ENCODE measurements at places on chromosomes 4 and X.

GRCh38 chr4:81257816-81258215 is 42.8 kb upstream of the PRKG2 start:
- DNase-seq: no peak

- DNase-seq: no peak
Observed at GRCh38 chr4:181860157-181860556, 383.0 kb upstream of the TENM3 start.

DNA sequence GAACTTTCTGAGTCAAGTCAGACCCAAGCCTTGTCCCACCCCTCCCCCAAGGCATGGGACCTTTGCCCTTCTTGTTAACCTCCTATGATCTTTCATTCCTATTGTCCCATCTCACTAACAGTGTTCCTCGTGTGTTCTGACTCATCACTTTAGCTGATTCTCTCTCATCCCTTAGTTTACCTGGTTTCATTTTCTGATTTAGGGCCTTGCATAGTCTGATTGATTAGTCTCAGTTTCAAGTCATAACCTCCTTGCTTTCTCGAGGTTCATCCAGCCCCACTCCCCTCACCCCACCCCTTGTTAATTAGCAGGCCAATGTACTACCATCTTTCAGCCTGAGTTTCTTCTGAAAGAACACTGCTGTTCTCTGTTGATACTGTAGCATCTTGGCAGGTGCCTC is 517.4 kb downstream of the RPA4 start:
- DNase-seq: no peak

- DNase-seq: no peak
Observed at GRCh38 chr4:137283737-137284136, 248.6 kb downstream of the PCDH18 start.

- DNase-seq: no peak
Observed at GRCh38 chr4:17055788-17056187, 157.3 kb upstream of the LDB2 start.
